ENCODE measurements at places on chromosomes 1 and 21. TPM values are rescaled to one million over a fixed set of nuclear protein-coding genes. Genes with fewer than 3 reads are reported as not detected.

GJB5 gene
- not detected for total RNA-seq

DNA sequence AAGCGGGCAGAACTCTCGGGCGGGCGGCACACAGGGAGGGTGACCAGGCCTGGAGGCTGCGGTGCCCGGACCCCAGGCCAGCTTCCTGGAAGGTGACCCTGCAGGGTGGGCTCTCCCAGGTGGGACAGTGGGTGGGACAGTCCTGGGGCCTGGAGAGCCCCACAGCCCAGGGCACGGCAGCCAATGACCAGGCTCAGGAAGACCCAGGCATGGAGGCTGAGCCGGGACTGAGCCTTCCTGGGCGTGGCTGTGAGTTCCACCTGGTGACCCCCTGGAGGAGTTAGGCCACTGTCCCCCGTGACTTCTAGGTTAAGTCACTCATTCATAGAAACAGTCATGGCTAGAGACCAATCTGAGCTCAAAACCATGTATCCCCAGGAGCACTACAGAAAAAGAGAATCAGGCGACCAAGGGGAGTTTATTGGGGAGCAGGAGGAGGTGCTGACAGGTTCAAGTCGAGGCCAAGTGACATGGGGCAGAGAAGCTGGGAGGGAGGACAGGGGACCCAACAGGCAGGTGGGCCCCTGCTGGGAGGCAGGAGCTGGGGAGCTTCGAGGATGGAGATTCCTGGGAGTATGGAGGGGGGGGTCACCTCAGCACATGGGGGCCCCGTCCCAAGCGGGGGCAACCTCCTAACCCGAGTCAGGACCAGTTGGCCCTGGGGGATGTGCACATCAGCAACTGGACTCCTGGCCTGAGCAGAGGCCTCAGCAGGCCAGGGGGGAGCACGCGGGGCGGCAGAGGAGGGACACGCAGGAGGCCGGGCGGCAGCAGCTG lies 1.2 kb downstream of the KRTAP10-5 start:
- no peak for DNase-seq

DNA sequence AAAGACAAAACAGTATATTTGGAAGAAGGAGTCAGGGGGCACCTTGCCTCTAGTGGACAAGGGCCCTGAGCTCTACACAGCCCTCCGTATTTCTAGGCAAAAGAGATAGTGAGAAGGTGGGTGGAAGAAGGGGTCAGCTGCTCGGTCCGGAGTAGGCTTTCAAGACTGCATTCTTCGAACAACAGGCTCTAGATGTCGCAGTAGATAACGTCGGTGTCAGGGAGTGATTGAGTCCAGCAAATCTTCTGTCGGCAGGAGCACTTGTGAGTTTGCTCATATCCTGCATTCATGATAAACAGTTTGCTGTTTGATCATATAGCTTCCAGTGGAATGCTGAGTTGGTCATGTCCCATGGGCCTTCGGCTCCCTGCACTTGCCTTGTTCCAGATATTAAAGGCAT lies 36.8 kb downstream of the DIPK1A start:
- DNase-seq: no peak

DNA sequence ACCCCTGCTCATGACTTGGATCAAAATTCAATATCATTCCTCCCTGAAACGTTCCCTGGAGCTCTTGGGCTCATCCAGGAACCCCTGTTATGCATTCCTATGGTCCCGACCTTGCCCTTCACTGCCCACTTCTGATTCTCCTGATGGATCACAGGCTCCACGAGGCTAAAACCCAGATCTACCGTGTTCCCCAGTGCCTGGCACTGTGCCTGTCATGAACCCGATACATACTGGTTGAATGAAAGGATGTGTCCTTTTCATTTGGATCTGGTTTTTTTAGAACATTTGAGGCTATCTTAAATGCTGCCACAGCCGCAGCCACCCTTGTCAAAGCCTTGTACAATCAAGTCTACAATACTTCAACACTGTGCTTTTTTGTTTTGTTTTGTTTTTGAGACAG lies 22.2 kb upstream of the OPRD1 start:
- DNase-seq: no peak

DNA sequence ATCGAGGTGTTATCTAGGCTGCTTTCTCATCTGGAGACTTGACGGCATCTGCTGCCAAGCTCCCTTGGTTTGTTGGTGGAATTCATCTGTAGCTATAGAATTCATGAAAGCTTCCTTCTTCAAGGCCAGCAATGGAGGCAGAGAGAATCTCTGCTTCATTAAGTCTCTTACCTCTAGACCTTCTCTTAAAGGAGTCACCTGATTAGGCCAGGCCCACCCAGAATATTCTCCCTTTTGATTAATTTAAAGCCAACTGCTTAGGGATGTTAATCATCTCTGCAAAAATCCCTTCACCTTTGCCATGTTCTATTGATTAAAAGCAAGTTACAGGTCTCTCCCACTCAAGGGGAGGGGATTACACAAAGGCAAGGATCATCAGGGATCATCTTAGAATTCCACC lies 5.3 kb upstream of the NCF2 start:
- DNase-seq: no peak

GRCh38 chr1:93820554-93821422 lies 58.2 kb downstream of the DNTTIP2 start:
- DNase-seq: no peak

DNA sequence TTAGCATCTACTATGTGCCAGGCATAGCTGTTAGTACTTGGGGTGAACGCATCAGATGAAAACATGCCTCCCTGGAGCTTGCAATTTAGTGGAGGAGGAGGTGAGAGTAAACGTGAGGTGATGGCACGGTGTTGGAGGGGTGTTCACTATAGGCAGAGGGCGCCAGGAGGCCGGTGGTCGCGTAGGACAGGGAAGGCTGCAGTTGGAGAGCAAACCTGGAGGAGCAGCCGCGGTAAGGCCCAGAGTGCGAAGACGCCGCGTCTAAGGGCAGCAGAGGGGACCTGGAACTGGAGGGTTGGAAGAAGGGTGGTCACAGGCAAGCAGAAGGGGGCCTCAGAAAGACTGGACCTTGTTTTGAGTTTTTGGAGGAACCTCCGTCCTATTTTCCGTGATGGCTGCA lies 30.2 kb upstream of the TRIM17 start:
- no peak for DNase-seq

GRCh38 chr1:8010080-8010664 lies 15.9 kb downstream of the ERRFI1 start:
- DNase-seq: no peak

DNA sequence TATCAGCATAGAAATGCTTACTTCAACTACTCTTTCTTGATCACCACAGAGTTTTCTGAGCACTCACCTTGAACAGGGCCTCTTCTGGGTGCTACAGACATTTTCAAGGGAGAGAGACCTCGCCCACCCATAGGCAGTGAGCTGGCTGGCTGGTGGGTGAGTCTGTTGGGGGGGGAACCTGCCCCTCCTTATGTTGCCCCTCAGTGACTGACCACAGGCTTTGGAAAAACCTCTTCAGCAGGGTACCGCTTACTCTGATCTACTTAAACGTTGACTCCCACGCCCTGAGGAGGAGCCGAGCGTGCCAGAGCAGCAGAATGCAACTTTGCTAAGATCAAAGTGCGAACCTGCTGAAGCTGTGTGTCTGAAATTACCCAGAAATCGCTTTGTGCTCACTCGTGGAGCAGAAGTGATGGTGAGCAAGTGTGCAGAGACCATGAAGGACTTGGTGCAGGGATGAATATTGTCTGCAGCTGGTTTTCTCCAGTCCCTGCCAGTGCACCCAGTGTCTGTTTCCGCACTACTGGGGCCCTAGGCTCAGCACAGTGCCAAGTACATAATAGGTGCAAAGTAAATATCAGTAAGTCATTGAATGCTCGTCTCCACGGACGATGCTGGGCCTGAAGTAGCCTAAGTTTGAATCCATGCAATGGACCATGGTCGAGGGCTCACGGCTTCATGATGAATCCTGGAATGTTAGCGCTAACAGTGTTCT lies 158.7 kb upstream of the IRF2BP2 start:
- DNase-seq: no peak

DNA sequence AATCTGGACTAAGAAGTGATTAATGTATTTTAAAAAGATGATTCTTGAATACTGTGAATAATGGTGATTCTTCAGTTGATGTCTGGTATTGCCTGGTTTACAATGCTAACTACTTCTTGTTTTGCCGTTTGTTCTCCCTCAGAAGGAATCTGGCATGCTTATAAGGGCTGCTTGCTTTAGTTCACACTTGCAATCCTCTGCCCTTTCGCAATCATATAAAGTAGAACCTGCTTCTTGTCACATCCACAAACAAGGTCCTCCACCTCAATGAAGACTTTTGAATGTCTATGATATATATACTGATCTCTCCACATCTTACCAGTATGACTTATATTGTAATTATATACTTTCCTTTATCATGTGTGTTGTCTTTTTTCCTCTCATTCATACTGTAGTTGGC lies 92.6 kb downstream of the ADGRL4 start:
- no peak for DNase-seq

GRCh38 chr1:87398641-87399040 lies 70.0 kb downstream of the LMO4 start:
- no peak for DNase-seq
